Hematopoietic multipotent progenitor cell treated with erythropoietin and hydrocortisone succinate and interleukin-3 and kit ligand, for 6 days (in vitro differentiated cells): ENCODE measurements at places on chromosomes 6 and 20.

DNA sequence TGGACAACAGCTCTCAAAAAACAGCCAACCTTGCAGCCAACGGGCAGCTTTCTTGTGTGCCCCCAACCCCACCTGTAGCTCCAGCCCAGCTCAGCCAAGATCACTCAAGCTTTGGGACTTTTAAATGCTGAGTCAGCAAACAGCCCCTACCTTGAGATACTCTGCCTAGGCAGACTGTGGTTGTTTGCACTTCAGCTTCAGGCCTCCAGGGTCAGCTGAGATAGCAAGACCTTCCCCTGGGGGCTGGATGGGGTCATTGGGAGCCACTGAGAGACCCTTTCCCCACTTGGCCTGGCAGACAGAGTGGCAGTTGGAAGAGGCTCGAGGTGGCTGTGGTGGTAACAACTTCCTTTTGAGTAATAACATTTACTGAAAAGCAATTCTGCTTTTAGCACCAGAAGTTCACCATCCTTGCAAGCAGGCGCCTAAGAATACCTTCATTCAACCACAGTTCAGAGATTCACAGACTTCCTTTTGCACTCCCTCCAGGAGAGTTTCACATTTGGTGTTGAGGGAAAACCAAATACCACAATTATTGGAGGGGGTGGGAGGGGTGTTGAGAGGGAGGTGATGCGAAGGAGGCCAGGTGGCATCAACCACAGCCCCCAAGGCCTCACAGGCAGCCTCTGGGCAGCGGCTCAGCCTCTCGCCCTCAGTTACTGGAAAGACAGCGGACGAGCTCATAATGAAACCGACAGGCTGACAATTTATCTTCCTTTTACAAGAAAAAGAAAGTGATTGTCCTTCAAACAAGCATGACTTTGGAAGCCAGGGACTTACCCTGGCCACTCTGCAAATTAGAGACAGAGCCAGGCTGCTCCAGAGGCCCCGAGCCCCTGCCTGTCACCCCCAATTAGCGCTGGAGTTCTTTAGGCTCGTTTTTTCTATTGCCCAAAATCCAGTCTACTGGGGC is 148.1 kb downstream of the CEBPB start:
- peak; percentile 52 for DNase-seq

DNA sequence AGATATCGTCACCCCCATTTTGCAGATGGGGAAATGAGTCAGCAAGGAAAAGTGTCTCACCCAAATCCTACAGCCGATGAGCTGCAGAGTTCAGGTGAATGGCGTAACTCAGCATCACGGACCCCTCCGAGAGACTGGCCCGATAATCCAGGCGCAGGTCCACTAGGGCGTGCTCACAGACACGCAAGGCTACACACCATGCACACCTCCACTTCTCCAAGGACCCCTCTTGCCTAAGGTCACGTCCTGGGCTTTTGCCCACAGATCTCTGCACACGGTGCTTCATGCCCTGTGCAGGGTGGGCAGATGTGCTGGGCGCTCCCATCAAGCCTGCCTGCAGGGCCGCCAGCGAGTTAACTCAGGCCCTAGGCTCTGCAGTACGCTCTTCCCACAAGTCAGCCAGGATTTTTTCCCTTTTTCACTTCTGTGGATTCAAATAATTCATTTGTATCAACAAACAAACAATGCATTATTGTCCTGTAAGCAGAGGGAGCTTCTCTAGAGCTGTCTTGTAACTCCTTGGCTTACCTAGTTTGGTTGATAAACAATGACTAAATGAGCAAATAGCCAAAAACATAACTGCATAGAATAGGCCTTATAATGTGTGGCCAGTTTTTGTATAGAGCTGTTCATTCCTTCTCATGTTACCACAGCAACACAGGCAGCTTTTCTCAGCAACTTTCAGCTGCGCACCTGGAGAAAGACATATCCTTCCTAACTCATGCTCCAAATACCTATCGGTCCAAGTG is 139.1 kb downstream of the AGPAT4 start:
- DNase-seq = no peak

DNA sequence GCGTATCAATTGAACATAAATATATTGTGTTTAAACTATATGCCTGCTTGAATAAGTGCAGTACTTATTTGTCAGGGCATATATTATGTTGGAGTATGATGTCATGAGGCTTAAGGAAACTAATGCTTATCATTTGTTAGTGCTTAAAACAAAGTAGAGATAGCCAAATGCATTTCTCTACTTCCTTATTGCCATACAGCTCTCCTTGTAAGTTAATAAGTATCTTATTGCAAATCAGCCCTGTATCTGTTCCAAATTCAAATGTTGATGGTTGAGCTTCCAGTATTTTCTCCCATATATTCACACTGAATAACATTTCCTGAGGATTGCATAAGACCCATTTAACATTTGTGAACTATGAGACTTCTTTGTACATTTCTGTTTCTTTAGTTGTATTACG is 57.8 kb downstream of the CARMIL1 start:
- DNase-seq = no peak

DNA sequence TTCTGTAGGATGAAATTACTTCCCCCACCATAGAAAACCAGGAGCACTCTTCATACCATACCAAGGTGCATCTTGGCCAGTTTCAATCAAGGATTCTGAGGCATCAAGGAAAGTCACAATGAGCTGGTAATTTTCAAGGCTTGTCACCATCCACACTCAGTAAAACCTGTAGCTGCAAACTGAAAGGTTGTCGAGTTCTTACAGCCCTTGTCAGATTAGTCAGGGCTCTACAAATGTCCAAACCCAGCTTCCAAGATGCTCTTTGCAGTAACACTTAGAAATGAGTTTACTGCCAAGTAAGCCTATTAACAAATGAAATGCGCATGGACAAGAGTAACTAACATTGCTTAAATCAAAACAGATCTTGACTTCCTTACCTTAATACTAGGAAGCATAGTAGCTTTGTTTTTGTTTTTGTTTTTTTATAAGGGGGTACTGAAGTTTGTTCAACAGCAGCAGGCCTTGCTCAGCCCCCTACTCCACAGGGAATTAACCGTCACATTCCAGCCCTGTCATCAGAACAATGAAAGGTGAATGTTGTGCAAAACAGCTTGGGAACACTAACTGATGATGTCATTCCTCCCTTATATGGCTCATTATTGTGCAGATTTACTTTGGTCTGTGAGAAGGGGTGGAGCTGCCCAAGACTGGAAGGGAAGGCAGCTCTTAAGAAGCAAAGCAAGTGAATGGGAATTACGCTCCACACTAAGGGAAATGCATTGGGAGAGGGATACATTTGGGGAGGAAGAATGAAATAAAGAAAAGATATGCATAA is 49.9 kb upstream of the TMEM30A start:
- no peak for DNase-seq

DNA sequence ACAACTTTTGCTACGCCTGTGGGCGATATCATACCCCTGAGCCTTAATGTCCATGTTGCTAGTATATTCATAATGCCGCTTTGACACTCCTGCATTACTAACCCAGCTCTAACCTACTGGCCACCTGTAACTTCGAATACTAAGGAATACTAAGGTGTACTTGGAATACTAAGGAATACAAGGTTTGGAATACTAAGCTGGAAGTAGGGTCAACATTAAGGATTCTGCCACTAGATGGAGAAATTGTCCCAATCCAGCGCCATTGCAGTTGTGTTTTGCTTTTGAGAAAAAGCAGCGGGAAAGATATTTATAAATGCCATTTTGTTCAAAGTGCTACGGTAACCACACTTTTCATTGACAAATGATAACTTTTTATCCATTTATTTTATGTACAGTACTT is 10.7 kb downstream of the TBXT start:
- no peak for DNase-seq

- peak; percentile 70 for DNase-seq
Observed at GRCh38 chr6:27213544-27214125, 33.9 kb upstream of the PRSS16 start.

- DNase-seq = no peak
Observed at GRCh38 chr6:169807229-169807628, 55.8 kb downstream of the ERMARD start.

DNA sequence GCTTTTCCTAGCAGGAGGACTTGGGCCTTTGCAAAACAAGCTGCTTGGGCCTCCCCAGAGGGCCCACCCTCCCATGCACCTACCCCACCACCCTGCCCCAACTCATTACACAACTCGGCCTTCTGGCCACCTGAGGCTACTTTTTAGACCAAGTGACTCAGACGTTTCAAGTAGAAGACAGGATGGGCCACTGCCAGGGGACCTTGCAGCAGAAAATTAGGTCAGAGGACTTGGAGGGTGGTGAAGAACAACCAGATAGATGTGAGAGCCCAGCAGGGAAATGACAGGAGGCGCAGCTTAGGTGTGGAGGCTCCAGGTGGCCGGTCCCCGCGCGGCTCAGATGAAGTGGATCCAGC is 1.4 kb downstream of the PPP1R3D start:
- DNase-seq = no peak

DNA sequence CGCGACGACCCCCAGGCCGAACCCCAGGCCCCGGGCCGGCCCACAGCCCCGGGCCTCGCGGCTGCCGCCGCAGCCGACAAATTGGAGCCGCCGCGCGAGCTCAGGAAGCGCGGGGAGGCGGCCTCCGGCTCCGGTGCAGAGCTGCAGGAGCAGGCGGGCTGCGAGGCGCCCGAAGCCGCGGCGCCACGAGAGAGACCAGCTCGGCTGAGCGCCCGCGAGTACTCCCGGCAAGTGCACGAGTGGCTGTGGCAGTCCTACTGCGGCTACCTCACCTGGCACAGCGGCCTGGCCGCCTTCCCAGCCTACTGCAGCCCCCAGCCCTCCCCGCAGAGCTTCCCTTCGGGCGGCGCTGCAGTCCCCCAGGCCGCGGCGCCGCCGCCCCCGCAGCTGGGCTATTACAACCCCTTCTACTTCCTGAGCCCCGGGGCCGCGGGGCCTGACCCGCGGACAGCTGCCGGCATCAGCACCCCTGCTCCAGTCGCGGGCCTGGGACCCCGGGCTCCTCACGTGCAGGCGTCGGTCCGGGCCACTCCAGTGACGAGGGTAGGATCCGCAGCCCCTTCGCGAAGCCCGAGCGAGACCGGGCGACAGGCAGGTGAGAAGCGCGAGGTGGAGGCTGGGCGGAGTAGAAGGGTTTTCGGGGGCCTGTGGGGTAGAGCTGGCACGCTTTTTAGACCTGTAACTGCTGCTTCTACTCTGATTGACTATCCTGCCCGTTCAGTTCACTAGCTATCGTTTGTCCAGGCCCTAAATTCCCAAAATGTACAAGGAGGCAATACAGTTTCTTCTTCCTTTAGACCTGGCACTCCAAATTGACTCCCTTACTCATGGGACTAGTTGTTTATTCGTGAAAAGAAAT is 654 bp downstream of the FAM8A1 start:
- DNase-seq = peak; percentile 48

- DNase-seq = peak; percentile 64
Observed at GRCh38 chr6:36355819-36356218, 19.1 kb upstream of the BNIP5 start.

DNA sequence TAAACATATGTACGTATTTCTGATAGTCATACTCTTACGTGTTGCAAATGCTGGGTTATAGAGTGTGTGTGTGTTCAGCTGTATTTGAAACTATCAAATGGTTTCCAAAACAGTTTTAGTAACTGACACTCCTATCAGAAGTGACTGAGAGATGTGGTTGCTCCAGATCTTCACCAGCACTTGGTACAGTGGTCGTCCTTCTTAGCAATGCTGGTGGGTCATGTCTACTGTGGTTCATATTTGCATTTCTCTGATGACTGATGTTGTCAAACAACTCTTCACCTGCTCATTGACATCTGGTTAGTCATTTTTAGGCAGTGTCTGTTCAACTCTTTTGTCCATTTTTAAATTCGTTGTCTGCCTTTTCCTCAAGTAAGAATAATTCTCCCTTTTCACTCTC is 259.3 kb downstream of the KIF16B start:
- DNase-seq = no peak

GRCh38 chr20:10595266-10595665 is 78.5 kb downstream of the JAG1 start:
- no peak for DNase-seq

DNA sequence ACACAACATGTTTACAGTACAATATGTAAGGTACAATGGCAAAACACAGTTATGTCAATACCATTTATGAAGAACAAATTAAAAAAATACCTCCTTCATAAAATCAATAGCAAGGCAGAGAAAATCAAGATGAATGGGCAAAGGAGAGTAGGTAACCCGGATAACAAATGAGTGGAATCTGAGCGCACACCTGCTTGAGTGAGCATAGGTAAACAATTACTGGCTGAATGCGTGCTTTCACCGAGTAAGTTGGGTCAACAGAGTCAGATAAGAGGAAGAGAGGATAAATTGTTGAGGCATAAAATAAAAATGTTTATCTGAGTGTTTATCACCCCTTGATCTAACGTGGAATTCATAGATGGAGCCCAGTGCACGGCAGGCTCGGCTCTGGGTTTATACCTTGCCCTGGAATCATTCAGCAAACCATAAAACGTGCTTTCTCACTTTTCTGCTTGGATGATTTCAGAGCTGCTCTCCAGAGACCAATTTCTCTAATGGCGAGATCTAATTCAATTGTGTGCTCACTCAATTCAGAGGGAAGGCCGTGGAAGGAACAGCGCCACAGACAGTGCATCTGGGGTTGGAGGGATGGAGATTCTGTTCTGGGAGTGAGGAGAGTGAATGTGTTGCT is 224.8 kb upstream of the MAP3K7 start:
- DNase-seq = no peak

DNA sequence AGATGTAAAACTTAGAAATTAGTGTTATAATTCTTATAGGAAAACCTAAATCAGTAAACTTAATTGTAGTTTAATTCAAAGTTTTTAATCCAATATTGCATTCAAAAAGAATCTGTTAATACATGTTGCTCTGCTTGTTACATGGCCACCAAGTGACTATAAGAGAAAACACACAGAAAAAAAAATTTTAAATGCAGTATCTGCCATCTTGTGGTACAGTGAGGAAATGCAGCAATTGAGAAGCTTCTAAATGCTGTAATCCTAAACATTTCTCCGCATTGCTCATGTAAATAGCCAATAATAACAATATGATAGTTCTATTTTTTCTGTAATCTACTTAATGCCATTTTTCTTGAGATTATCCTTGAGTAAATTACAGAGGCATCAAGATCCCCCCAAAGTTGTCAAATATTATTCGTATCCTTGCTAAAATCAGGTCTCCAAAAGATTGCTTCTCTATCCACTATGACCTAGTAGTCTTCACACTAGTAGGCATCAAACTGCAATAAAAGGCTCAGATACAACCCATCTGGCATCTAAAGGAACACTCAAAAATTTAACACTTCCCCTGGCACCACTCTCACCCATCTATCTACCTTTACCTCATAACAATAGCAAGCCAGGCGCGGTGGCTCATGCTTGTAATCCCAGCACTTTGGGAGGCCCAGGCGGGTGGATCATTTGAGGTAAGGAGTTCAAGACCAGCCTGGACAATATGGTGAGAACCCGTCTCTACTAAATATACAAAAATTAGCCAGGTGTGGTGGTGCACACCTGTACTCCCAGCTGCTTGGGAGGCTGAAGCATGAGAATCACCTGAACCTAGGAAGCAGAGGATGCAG is 34.6 kb downstream of the HDAC2 start:
- peak; percentile 85 for DNase-seq

GRCh38 chr6:161272635-161273273 is 1.1 kb downstream of the AGPAT4 start:
- no peak for DNase-seq

DNA sequence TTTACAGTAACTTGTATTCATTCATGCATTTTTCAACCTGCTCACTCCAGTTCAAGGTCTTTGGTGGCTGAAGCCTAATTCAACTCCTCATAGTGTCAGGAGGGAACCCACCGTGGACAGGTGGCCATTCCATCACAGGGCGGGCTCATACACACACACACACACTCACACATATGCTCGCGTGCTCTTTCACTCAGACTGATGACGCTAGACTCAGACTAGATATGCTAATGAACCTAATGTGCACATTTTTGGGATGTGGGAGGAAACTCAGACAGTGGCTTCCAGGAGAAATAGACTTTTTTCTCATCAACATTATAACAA is 56.7 kb downstream of the TRIM27 start:
- DNase-seq = peak; percentile 67
